ENCODE measurements at places on chromosomes 12 and 14.

DNA sequence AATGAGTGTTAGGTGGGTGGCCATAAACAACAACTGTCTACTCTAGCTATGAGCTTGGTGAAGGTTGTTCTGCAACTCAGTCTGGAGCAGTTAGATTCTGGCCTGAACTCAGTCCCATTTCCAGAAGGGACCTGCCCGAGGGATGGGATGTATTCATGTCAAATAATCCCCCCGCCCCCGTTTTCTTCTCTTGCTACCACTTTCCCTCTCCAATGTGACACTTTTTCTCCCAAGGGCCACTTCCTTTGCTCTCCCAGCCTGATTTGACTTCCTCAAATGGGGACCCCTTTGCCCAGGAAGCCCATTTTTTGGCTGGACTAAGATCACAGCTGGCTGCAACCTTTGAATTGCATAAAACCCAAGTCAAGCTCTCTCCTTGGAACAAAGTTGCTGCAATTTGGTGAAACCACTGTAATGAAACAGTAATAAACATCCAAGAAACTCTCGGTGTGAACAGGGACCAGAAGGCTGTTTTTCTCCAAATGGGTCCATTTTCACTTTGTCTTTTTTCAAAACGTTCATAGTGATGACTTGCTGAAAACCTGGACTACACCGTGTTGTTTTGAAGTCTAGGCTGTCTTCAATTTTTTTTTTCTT is 137.2 kb upstream of the GSC start:
- no peak for DNase-seq

DNA sequence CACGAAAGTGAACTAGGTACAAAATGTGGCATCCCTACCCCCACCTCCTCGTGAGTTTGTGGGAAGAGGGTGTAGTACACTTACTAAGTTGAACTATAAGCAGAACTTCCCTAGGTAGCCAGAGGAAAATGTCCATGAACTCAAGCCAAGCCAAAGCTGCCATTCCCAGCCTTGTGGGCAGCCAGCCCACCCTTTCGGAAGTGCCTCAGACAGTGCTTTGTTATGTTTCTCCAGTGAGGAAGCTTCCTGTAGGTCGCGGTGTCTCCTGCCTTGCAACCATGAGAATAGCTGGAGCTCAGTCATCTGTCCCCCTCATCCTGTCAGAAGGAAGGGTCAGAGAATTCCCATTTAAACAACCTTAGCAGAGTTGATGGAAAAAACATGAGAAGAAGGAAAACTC is 266.9 kb downstream of the DUSP6 start:
- DNase-seq, result no peak

DNA sequence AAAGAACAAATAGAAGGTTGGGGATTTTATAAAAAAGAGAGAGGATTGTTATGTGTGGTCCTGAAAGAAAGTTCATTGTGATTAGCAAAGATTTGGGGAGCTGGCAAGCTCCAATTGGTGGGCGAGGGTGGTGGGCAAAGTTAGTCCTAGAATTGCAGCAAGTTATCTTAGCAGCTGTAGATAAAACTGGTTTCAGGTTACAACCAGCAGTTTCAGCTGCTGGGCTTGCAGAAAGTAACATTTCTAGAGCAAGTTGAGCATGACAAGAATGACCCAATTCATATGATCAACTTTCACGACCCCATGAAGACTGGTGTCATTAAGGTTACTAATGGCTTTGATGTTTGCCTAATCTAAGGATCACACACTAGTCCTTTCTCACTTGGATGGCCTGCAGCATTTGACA is 177.9 kb upstream of the NUDT4 start:
- no peak for DNase-seq

DNA sequence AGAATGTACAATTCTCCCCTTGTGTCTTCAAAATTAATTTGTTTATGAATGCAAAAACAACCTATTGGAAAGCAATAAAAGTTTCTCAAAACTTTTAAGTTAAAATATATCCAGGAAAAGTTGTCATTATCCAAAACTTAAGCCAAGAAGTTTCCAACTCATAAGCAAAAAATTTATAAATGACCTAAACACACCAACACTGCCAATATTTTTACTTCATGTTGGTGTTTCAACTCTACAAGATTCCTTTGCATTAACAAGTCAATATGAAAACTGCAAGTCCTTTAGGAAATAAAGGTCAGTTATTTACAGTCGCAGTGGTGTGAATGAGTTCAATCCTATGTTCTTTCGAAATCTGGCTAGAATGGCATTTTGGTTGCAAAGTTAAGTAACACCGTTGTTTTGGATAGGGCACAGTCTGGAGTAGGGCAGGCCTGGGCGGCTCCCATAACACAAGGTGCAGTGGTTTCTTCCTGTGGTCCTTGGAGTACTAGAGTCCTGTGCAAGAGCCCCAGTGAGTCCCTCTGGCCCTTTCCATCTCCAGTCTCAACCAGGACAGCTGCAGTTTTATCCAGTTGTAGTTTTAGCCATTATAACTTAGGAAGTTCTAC is 151.4 kb downstream of the MED13L start:
- DNase-seq, result no peak

- DNase-seq, result no peak
Observed at GRCh38 chr12:104680070-104680469, 223.3 kb downstream of the CHST11 start.

DNA sequence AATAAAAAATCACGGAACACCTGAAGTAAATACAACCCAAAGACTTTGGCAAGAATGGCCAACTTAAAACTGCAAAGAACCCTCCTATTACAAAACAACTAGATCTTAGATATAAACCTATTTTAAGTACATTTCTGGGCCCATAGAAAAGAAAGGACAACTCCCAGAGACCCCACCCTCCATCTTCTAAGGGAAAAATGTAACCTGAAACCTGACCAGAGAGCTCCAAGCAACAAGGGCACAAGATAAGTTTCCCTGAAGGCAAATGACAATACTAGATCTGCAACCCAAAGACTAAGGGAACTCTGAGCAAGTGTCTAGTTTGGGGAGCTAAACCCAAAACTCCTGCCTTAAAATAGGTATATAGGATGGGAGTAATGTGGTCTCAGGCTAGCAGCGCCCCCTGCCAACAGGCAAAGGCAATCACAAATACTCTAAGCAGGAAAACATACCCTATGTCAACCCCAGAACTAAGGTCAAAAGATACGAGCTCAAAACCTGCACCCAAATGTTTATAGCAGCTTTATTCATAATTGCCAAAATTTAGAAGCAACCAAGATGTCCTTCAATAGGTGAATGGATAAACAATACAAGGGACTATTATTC is 218.9 kb downstream of the ITPR2 start:
- no peak for DNase-seq

- DNase-seq, result no peak
Observed at GRCh38 chr12:23204933-23205778, 580.2 kb downstream of the ETNK1 start.

DNA sequence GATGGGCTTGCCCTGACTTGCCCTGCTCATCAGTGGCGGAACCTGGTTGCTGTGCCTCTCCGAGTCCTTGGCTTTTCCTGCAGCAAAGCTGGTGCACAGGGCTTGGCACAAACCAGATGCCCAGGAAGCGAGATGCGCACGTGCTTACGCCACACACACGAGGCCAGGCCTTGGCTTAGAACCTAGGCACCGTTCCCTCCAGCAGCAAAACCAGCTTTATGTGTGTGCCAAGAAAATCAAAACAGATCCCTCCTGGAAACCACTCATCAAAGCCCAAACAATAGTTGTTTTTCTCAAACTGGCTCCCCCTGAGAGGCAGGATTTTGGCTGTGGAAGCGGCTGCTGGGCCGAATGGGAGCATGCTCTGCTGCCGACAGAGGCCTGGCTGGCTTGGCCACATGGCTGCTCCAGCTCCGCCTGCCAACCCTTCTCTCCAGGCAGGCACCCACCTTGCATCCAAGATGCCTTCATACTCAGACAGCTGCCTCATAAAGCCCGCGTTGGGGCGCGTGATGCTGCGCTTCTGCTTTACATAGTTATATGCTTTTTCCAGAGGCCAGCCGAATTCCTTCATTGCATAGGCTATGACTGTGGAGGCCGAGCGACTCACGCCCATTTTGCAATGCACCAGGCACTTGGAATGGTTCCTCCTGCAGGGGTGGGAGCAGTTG is 58.7 kb downstream of the SSH1 start:
- no peak for DNase-seq

DNA sequence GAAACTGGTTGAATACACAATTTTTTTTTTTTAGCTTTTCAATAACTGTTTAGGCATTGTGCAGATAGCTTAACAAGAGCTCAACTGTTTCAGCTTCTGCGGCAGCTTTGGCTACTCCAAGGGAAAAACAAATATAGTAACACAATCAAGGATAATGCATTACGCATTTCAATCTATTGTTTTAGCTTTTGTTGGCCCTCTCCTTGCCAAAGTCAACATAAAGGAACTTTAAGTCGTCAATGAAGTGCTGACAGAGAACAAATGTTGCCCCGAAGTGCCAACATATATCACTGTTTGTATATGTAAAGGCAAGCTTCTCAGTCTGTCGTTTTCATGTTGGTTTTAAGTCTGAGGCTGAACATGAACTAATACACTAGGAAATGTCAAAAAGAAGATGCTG is 1087.4 kb upstream of the FLRT2 start:
- no peak for DNase-seq

All from activated effector memory CD4-positive, alpha-beta T cell treated with Interleukin-2 at 50 U/mL for 16 hours (primary cell).